ENCODE measurements at places on chromosomes 12 and 14.
A peak's percentile ranks its signal among the peaks of the same experiment; 100 is the strongest.

DNA sequence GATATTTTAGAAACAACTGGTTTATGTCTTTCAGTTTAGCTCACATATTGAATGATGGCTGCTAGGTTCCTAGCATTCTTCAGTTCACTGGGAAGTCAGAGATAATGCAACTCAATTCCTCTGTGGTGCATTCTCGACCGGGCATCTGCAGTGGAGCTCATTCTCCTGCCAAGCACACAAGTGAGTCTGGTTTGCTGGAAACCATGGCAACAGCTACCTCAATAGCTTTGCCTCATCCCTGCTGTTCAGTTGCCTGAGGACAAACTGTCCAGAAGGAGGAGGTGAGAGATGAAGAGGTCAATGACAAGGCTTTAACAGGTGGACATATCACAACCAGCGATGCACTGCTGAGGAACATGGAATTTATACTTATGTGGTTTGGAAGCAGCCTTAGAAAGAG is 816.9 kb downstream of the AACS start:
- no peak for DNase-seq

DNA sequence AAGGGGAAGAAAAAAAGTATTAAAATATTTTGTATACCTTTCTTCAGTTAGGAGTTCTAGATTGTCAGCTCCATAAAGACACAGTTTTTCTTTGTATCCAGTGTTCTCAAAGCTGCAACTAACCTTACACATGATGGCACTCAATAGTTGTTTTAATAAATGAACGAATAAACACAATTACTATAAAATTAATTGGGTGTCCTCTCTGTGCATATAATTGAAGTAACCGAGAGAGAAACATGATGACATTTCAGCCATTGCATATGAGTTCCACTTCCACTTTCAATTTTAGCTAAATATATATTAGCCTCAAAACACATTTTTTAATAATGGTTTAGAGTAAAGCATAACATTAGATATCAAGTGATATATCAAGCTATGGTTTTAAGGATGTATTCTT is 671.2 kb downstream of the LRFN5 start:
- no peak for DNase-seq

DNA sequence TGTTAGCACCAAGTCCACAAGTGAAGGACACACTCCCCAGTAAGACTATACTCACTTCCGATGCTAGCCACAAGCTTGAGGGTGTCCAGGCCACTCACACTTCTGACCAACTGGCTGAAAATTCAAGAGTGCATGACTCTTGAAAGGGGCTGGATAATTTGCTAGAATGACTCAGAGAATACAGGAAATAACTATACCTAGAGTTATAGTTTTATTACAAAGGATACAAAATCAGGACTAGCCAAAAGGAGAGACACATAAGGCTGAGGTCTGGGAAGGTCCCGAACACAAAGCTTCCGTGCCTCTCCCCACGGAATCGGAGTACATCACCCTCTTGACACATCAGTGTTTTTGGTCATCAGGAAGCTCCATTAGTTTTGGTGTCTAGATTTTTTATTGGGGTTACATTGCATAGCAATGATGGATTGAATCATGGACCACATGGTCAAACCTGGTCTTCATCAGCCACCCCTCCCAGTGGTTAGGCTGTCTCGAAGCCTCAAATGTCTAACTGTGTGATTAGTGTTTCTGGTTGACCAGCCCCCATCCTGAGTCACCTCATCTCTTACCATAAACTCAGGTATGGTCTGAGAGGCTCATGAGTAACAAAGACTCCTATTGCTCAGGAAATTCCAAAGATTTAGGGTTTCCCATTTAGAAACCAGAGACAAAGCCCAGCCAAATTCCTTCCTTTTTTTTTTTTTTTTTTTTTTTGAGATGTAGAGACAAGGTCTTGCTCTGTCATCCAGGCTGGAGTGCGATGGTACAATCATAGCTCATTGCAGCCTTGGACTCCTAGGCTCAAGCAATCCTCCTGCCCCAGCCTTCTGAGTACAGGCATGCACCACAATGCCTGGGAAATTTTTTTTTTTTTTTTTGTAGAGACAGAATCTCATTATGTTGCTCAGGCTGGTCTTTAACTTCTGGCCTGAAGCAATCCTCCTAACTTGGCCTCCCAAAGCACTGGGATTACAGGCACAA is 472.0 kb upstream of the TBX3 start:
- DNase-seq: no peak

- no peak for DNase-seq
These were observed 14.4 kb upstream of the HIP1R start for GRCh38 chr12:122820838-122821271.

DNA sequence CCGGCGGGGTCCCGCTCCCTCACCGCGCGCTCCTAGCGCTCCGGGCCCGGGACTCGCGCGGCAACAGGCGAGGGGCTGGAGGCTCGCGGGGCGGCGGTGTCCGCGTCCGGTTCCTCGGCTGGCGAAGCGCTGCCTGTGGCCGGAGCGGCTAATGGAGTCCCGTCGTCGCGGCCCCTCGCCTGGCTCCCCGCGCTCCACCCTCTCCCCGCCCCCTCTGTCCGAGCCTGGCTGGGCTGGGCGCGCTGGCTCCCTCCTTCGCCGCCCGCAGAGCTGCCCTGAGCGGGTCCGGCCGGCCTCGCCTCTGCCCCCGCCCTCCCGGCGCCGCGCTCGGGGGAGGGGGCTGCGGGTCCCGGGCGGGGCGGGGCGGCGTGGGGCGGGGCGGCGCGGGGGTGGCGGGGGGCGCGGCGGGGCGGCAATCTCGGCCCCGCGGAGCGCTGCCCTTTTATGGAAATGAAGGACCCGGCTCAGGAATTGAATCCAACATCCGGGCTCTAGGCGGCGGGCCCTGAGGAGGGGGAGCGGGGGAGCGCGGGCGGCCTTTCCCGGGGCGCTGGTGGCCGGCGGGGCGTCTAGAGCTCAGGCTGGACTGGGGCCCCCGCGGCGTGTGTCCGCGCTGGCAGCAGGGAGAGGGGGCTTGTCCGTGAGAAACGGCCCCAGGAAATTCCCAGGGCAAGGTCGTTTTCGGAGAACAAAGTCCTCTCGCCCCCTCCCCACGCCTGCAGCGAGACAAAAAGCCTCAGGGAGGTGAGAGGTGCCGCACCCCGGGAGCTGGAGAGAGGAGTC is at the start of gene FERMT2:
Gene FERMT2 (minus strand): TSS at position 153 of the 783 bp plus-strand sequence. CDS start 482 bp downstream, outside the sequence.
- DNase-seq: peak; percentile 66

GRCh38 chr12:131613678-131614077 is 97.2 kb upstream of the SFSWAP start:
- no peak for DNase-seq

DNA sequence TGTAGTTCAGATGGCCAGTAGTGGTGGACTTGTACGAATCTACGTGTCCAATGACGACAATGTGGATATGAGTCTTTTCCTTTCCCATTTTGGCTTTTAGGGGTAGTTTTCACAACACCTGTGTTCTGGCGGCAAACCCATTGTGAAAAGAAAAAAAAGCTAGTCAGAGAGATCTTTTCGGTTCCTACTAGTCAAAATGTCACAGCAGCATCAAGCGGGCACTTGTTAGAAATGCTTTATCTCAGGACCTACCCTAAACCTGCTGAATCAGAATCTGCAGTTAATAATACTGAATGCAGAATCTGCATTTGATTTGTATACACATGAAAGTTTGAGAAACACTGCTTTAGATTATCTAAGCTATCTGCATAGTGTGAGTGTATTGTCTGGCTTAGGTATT is 18.3 kb downstream of the AEBP2 start:
- no peak for DNase-seq

DNA sequence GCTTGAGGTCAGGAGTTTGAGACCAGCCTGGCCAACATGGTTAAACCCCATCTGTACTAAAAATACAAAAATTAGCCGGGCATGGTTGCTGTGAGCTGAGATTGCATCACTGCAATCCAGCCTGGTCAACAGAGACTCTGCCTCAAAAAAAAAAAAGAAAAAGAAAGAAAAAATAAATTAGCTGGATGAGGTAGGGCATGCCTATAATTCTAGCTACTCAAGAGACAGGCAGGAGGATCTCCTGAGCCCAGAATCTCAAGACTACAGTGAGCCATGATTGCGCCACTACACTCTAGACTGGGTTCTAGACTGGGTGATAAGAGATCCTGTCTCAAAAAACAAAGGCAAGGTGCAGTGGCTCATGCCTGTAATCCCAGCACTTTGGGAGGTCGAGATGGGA is 16.9 kb downstream of the PPP4R3A start:
- no peak for DNase-seq

GRCh38 chr12:92393504-92393903 is 247.9 kb upstream of the BTG1 start:
- DNase-seq: no peak

DNA sequence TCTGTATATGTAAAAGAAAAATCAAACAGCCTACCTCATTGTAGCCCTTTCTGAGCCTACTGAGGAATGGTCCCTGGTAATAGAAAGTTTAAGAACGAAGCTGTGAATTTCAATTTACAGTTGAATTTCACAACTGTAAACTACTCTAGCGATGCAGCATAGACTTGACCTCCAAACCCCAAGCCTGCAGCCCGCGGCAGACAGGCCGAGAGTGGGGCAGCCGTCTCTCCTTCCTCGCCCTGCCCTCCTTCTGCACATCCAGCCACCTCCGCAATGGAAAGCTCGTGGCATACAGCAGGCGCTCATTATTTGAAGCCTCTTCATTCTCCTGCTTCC is 15.3 kb downstream of the RNASE2 start:
- DNase-seq: no peak

DNA sequence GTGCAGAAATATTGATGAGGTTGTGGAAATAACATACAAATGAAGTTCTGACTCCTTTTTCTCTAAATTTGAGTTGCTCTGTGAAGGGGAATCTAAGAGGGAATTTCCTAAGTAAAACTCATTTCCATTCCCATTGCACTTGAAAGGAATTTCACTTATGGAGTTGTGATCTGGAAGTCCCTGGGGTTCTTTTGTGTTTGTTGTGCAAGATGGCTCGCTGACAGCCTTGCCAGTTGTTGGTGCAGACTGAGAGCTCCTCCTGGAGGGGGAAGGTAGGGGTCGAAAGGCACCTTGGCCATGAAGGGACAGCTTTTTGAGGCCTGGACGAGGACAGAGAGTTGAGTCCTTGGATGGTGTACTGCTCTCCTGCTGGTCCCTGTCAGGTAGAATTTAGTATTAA is 72.0 kb downstream of the C12orf56 start:
- DNase-seq: no peak

DNA sequence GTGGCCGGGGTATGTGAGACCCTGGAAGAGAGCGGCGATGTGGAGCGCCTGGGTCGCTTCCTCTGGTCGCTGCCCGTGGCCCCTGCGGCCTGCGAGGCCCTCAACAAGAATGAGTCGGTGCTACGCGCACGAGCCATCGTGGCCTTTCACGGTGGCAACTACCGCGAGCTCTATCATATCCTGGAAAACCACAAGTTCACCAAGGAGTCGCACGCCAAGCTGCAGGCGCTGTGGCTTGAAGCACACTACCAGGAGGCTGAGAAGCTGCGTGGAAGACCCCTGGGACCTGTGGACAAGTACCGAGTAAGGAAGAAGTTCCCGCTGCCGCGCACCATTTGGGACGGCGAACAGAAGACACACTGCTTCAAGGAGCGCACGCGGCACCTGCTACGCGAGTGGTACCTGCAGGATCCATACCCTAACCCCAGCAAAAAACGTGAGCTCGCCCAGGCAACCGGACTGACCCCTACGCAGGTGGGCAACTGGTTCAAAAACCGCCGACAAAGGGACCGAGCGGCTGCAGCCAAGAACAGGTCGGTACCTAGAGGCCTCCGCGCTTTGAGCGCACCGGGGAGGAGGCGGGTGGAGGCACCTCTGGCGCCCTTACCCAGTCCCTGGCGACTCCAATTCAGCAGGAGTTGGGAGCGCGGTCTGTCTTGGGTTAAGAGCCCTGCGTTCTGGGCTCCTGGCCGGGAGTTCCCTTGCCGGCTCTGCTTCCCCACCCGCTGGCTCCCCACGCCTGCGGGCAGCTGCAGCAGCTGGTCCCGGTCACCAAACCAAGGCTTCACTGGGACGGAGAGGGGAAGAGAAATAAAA is 700 bp downstream of the SIX6 start:
- no peak for DNase-seq

GRCh38 chr12:100528471-100529127 is 44.9 kb upstream of the GAS2L3 start:
- DNase-seq: no peak

DNA sequence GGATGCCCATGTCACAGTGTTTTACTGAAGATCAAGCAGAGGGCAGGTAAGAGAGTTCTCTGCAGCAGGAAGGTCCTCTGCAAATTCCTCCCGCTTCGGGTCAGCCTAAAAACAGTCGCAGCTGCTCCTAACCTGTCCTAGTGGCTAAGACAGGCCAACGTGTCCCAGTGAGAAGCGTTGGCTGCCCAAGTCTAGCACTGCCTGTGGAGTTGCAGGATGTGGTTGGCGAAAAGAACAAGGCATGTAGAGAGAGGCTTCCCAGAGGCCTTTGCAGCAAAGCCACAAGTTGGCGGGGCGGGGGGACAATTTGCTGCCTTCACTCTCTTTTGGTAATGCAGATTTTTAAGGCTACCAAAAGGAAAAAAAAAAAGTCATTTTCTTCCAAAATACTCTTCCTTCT is 340.1 kb downstream of the BCL11B start:
- peak; percentile 34 for DNase-seq

GRCh38 chr12:68189821-68190242 is 30.3 kb upstream of the IFNG start:
- no peak for DNase-seq

DNA sequence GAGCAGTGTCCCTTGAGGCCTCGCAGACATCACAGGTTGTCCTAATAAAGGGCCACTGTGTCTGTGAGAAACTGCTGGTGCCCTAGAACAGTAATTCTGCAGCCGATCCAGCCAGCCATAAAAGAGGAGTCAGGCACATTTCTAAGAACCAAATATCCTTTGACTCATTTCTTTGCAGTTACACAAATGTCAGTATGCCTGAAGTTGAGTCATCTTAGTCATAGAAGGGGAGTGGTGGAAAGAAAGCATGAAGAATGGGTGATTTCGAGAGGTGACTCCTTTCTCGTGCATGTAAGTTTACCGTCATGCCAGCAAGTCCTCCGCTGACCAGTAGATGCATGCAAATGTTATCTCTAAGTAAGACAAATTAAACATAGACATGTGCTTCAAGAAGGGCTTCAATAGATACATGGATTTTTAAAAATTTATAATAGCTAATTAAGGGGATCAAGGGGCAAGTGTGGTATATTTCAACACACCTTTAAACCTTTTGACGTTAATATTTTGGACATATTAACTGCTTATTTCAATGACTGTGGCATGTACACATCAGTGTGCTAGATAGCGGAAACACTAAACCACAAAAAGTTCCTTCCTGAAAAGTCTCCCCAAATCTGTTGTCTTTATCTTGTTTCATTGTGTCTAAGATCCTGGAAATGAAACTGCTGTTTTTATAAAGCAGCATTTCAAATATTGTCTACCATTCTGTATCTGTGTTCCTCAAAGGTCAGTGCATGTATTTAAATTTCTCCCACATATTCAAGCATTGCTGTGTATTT is 497.4 kb downstream of the NPAS3 start:
- DNase-seq: no peak

DNA sequence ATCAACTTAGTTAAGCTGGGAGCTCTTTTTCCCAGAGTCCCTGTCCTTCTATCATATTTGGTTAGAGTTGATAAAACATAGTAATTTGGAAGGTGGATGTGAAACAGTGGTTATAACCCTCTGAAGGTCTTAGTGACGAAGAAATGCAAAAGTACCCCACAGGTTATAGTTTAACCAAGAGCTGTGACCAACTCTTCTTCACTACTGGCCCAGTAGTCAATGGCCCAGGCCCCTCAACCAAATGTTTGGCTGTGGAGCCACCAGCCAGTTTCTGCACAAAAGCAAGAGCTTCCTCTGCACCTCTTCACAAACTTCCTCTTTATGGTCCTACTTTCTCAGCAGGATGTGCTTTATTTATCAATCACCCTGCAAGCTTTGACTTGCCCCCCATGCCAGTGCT is 132.6 kb downstream of the BMP4 start:
- no peak for DNase-seq
